Stimulated activated CD4-positive, alpha-beta T cell treated with anti-CD3 and anti-CD28 coated beads, Interleukin-1b, Interleukin-23, amount 100 ng/mL, for 1 hour (primary cell): ENCODE measurements at places on chromosomes 5 and 9.
A peak's percentile ranks its signal among the peaks of the same experiment; 100 is the strongest.

DNA sequence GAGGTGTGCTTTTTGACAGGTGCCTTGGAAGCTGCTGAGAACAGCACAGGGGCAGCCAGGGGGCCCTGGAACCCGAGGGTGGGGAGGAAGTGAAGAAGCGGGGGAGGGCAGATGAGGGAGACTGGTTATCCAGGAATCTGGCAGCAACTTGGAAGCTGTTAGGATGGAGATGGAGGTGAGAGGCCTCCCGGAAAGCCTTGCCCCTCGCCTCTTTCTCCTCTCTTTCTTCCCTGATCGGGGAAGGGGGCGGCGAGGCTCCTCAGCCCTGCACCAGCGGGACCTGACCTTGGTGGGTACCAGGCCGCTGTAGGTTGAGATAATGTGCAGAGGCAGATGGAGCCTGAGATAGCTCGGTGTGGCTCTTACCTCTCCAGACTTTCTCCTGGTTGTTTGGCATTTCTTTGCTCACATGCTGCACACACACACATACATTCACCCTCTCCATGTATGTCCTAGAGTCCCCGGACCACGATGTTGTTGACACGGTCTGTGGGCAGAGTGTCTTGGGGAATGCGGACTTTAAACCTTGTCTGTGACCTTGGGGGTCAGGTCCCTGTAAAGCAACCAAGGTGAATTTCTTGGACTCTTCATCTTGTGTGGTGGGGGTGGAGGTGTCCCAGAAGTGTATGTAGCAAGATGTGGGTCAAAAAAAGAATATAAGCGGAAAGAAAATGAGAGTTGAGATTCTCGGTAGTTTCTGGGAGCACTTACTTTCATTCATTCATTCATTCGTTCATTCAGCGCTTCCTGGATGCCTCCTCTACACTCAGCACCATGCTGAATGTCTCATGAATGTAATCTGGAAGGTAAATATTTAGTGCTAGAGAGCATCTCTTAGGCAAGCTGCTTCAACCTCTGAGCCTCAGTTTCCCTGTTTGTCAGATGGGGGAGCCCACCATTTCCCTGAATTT is 1.6 kb downstream of the WWC1 start:
- no peak for DNase-seq

- no peak for DNase-seq
Observed at GRCh38 chr9:129411501-129412175, 209.3 kb downstream of the C9orf50 start.

DNA sequence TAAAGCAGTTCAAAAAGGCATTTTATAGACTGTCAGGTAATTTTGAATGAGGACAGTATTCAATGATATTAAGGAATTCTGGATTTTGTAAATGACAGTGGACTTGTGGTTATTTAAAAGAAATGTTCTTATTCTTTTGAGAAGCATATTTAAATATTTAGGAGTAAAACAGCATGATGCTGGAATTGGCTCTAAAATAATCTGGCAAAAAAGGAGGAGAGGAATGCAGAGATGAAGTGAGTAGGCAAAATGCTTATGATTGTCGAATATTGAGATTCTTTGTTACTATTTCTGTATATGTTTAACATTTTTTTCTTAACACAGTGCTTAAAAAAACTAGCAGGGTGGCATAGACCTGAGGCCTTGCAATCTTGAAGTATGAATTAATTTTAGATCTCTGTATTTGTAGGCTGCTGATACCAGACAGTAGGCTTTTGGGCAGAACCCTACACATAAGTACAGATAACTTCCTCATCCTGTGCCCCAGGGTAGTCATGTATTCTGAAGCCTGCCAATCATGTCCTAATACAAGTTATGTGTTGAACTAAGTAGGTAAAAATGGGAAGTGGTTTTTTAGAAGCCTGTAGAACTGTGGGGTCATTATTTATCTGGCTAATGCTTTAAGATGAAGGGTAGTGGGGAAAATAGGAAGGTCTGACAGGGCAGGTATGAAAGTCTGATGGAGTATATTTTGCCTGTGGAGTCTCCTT is 9.4 kb downstream of the CD180 start:
- DNase-seq = no peak

DNA sequence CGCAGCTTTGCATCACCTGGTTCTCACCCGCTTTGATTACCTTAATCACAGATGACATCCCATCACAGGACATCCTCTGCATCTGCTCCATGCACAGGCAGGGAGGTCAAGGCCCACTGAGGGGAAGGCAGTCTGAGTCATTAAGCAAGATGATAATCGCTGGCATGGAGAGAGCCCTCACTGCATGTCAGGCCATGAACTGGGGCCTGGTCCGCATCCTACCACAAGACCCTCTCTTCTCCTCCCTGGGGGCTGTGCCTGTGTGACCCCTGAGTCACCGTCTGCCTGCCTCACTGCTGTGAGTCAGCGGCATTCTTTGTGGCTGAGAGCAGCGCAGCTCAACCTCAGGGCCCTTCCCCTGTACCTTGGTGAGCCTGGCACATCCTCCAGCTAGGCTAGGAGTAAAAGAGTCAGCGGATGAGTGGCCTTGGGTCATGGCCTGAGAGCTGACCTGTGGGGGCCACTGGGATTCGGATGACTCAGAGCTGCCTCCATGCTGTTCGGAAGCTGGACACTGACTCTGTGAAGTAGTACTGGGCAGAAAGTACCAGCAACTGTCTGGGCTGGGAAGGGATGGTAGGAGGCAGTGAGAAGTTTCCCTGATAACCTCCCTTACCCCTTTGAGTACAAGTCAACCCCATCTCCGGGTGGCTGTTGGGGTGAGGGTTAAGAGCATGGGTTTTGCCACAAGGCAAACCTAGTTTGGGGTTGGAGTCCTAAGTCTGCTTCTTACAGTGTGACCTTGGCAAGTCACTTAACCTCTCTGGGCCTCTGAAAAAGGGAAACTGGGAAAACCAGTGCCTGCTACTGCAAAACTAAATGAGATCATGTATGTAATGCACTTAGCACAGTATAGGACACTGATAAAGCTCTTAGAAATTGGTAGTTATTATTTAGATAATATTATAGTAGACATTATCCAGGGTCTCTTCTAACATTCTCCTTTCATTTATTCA is 14.6 kb upstream of the ARSI start:
- DNase-seq = no peak

DNA sequence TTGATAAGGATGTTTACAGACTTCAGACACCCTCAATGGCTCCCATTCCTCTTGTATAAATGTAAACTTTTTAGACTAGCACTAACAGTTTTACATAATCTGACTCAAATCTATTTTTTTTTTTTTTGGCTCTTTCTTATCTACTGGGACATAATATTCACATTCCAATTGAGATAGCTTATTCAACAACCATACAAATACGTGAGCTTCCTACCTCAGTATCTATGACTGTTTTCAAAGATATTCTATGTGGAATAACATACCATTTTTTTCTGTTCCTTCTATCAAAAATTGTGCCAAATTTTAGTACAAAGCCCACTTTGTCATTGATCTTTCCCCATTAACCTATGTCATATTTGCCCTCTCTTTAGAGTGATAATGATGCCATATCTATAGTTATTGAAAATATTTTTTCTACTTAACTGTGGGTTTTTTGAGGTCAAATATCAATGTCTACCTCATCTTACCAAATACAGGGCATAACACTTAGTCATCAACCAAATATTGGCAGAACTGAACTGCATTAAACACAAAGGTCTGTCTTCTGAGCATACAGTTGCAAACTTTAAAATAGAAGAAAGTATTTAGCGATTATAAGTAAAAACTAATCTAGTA is 482.6 kb downstream of the PTPRD start:
- no peak for DNase-seq

- no peak for DNase-seq
Observed at GRCh38 chr5:136226401-136226800, 33.4 kb upstream of the SMIM32 start.

DNA sequence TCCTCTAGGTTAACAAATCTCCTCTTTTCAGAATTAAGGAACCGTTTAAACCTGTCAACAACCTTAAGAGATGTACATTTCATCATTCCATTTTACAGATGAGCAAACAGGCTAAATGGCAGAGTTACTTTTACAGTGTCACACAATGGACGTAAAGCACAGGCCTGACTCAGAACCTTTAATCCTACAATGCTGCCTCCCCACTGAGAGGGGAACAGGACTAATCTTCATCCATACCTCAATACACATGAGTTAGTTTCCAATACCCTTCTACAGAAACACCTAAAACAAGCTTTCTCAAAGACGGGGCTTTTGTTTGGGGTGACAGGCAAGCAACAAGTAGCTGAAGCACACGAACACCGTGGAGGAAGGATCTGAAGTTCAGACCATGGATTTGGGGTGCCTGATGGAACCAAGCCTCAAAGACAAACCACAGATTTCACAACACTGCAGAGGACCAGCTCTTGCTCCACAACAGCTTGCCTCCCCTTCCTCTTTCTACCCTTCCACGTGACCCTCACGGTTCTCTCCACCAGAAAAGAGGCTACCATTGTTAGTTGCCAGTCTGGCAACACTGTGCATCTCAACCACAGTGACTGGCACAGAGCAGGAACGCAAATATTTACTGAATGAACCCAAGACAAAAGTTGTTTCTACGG is 1.8 kb downstream of the RNF130 start:
- DNase-seq = no peak

DNA sequence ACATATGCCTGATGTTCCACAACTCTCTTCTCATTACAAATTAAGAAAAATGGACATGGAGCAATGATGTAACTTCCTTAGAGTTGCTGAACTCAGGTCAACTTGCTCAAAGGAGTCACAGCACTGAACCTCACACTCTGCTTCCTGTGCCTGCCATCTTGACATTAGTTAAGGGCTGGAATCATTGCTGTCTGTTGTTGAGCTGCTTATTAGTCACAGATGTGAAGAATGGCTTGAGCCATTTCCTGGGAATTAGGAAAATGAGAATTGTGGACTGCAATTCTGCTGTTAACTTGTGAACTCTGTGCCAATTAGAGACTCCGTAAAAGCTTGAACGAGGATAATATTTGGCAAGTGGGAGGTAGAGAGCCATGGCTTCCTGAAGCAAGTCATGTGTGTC is 212.0 kb downstream of the ADAMTS12 start:
- no peak for DNase-seq

- no peak for DNase-seq
Observed at GRCh38 chr5:81516091-81516490, 122.2 kb upstream of the ACOT12 start.

DNA sequence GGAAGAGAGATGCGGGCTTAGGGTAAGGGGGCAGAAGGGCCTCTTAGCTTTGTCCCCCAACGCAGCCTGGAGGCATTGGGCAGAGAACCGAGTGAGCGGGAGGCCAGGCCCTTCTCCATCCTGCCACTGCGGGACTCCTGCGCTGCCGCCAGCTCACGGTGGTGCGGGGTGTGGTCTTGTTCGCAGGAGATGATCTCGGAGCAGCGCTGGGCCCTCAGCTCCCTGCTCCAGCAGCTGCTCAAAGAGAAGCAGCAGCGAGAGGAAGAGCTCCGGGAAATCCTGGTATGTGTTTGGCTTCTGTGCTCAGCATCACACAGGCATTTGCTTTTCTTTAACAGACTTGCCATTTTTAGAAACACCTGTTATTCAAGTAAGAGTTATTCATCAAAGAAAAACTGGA is 41.3 kb downstream of the LRSAM1 start:
- DNase-seq = no peak

GRCh38 chr9:101508211-101508610 is 25.4 kb upstream of the RNF20 start:
- no peak for DNase-seq

GRCh38 chr9:4875559-4875958 is 82.8 kb downstream of the RCL1 start:
- no peak for DNase-seq

GRCh38 chr5:89520771-89521170 is 637.8 kb upstream of the MEF2C start:
- no peak for DNase-seq

DNA sequence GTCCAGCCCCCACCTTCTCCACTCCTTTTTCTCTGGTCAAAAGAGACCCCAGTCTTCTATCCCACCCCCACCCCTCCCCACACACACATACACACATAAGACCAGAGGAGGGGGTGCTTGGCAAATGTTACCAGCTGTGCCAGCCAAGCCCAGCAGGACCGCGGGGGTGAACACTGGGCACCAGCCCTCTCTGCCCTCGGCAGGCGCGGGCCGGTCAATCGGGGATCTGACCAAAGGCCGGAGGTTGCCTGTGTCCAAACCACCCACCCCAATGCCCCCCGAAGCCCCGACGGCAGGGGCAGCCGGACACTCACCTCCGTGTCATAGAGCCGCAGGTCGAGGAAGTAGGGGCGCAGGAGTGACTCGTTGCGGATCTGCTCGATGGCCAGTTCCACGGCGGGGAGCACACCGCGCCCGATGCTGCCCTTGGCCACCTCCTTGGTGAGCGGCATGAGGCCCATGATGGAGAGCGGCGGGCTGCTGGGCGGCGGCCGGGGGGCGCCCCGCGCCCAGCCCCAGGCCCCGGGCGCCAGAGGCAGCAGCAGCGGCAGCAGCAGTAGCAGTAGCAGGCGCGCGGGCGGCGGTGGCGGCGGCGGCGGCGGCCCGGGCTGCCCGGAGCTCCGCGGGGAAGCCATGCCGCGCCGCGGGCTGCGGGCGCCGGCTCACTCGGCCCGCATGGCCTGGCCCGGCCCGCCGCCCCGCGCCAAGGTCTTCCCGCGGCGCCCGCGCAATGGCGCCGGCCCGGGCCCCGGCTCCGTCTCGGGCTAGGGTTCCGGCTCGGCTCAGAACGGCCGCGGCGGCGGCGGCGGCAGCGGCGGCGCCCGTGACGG is 417 bp downstream of the GABBR2 start:
- no peak for DNase-seq

DNA sequence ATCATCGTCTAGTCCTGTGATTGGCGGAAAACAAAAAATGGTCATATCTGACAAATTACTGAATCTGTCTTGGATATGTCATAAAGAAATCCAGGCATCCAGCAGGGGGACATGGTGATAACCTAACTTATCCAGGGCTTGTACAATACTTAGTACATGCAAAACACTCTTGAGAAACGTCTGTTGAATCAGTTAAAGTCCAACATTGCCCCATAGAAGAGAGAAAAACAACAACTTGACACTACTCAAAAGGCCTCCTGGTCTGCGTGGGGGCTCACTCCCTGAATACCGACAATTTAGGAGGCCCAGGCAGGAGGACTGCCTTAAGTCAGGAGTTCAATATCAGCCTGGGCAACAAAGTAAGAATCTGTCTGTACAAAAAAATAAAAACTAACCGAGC is 217.5 kb downstream of the DCP2 start:
- no peak for DNase-seq

GRCh38 chr9:24961762-24962161 is 416.1 kb upstream of the IZUMO3 start:
- DNase-seq = no peak

- DNase-seq = no peak
Observed at GRCh38 chr5:167995844-167996425, 295.5 kb upstream of the WWC1 start.

- peak; percentile 43 for DNase-seq
Observed at GRCh38 chr9:136787690-136788400, 3.3 kb upstream of the TMEM141 start.
